ENCODE measurements at places on chromosomes 4 and X. TPM values are rescaled to one million over a fixed set of nuclear protein-coding genes. Genes with fewer than 3 reads are reported as not detected.

Gene ADGRL3
- 0.55 TPM for polyA plus RNA-seq

Gene F8A3
- 1.1 TPM for polyA plus RNA-seq

Gene PRKG2
- polyA plus RNA-seq, result 0.26 TPM

Gene NWD2
- polyA plus RNA-seq, result 0.03 TPM

Gene NHSL2
- polyA plus RNA-seq, result 0.03 TPM

DNA sequence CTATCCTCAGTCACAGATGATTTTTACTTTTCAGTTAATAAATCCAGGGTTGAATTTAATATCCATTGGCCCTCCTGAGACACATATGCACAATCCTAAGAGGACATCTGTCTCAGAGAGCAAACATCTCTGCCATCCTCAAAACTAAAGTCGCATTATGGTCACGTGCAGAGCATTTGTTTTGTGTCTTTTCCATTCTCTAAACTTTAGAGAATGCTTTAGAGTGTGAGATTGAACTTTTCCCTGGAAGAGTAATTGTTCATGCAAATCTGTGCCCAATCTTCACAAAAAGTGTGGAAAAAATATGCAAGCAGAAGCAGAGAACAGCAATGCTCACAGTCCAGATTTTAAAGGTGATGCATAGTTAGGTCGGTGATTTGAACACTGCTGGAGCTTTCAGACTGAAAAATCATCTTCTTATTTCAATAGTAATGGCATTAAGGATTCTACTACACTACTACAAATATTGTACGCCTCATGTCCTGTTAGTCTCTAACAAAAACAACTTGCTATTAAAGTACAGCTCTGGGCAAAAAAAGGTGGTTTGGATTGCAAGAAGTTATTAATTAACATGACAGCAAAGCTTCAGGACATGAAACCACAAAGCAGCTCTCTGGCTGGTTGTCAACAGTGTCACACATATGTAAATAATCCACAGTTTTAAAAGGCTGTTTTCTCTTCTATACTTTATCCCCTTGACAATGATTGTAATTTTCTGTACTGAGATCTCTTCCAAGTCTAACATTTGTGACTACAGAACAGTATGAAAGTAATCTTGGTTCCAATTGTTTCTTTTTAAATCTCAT is 19.9 kb downstream of the DCHS2 start:
- no peak for DNase-seq
- H3K4me1 ChIP-seq, result peaks cover 6% of the 10 kb centered on the region
- H3K27me3 ChIP-seq, result no peaks in the 10 kb centered on the region
- no peak overlapping the region for H3K27ac ChIP-seq
- no peaks in the 10 kb centered on the region for H3K36me3 ChIP-seq
- H3K4me3 ChIP-seq, result no peak overlapping the region

GRCh38 chr4:38764277-38764676 is 18.5 kb downstream of the TLR10 start:
- no peak overlapping the region for H3K27ac ChIP-seq
- no peaks in the 10 kb centered on the region for H3K4me1 ChIP-seq
- DNase-seq, result no peak
- no peaks in the 10 kb centered on the region for H3K36me3 ChIP-seq
- H3K4me3 ChIP-seq, result no peak overlapping the region

- no peaks in the 10 kb centered on the region for H3K36me3 ChIP-seq
- H3K27ac ChIP-seq, result no peak overlapping the region
- H3K4me3 ChIP-seq, result no peak overlapping the region
- DNase-seq, result no peak
- no peaks in the 10 kb centered on the region for H3K4me1 ChIP-seq
- H3K27me3 ChIP-seq, result no peaks in the 10 kb centered on the region
Observed at GRCh38 chrX:109140463-109140862, 341.4 kb downstream of the GUCY2F start.

- no peaks in the 10 kb centered on the region for H3K36me3 ChIP-seq
- peak overlapping the region; percentile 76 for H3K27ac ChIP-seq
- peak; percentile 96 for DNase-seq
- no peak overlapping the region for H3K4me3 ChIP-seq
- H3K4me1 ChIP-seq, result peaks cover 29% of the 10 kb centered on the region
Observed at GRCh38 chrX:48487362-48487798, 11.4 kb downstream of the FTSJ1 start.

DNA sequence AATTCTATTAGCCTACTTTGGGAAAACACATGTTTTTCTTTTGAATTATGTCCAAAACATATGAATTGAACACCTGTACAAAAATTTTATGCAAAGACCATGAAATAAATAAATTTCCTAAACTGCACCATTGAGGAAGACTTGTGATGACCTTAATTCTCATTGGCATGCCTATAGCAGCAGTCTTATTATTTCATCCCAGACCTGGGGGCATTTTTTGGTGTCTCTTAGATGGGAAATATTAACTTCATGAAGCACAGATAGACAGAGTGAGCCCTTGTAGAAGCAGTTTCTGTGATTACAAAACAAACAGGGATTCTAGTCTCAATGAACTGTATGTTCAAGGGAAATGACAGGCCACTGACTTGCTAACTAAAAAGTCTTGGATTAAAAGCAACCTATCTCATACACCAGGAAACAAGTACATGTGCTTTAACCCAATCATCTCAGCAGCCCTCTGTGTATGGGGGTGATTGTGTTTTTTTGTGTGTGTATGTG is 32.0 kb upstream of the HPGD start:
- no peak overlapping the region for H3K4me3 ChIP-seq
- H3K27me3 ChIP-seq, result no peaks in the 10 kb centered on the region
- H3K36me3 ChIP-seq, result no peaks in the 10 kb centered on the region
- H3K4me1 ChIP-seq, result peaks cover 16% of the 10 kb centered on the region
- peak overlapping the region; percentile 32 for H3K27ac ChIP-seq
- DNase-seq, result no peak
